Adrenal gland (tissue), 19 donors: ENCODE measurements at places on chromosomes 11 and 22. TPM values are rescaled to one million over a fixed set of nuclear protein-coding genes. Genes with fewer than 3 reads are reported as not detected.

Gene CHRM1
- total RNA-seq, result not detected

GRCh38 chr11:66888282-66888681, 31.4 kb downstream of the LRFN4 start:
- DNase-seq, result no peak

DNA sequence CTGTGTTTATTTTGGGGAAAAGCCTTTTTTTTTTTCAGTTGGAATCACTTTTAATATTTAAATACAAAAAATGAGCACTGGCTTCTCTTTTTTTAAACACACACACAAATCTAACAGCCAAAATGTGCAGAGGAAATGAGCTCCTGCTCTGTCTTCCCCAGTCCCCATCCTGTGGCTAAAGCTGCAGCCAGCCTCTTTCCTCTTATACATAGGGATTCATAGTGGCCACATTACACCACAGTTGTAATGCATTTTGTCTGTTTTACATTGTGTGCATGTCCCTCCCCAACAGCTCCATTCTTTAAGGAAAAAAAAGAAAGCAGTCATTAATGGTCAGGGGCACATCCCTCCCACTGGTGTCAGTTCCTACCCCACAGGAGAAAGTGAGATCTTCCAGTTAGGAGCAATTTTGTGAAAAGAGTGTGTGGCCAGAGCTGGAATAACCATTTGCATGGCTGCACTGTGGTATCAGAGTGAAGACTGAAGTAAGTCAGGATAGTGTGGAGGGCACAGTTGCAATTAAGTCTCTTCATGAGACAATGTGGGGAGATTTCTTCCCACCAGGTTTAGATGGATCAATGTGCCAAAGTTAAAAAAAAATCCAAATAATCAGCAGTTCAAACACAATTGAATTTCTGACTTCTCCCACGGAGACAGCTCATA, 220.6 kb downstream of the TMEM135 start:
- DNase-seq, result no peak

GRCh38 chr22:38012604-38013072, 28.3 kb upstream of the SOX10 start:
- DNase-seq, result peak; percentile 42
